ENCODE measurements at places on chromosomes 2 and 18. TPM values are rescaled to one million over a fixed set of nuclear protein-coding genes. Genes with fewer than 3 reads are reported as not detected.

The BOK gene
- total RNA-seq, result 45.3 TPM

The CNTNAP5 gene
- 49.0 TPM for total RNA-seq

The TSN gene
- total RNA-seq, result 52.0 TPM

The DYNAP gene
- not detected for total RNA-seq

The SP140 gene
- 5.6 TPM for total RNA-seq

The LAMA3 gene
- 10.1 TPM for total RNA-seq

The CFAP53 gene
- total RNA-seq, result 3.8 TPM

The TTR gene
- total RNA-seq, result not detected

The OTOS gene
- total RNA-seq, result 1.4 TPM

The CCDC148 gene
- 5.1 TPM for total RNA-seq

The SLC19A3 gene
- 5.0 TPM for total RNA-seq

The CD8B gene
- total RNA-seq, result not detected

The AAMP gene
- total RNA-seq, result 90.1 TPM

The CDK5R2 gene
- 40.0 TPM for total RNA-seq

The THSD7B gene
- 1.7 TPM for total RNA-seq

The ALK gene
- total RNA-seq, result 5.4 TPM

The LYPD6B gene
- 4.2 TPM for total RNA-seq

The DPP10 gene
- total RNA-seq, result 80.3 TPM

The NT5DC4 gene
- total RNA-seq, result 0.26 TPM

The GAREM2 gene
- total RNA-seq, result 27.5 TPM

The PLCD4 gene
- 6.9 TPM for total RNA-seq

The PELI1 gene
- total RNA-seq, result 32.0 TPM

The SLC5A7 gene
- total RNA-seq, result not detected

The NEURL3 gene
- total RNA-seq, result 1.4 TPM

The TTC39C gene
- total RNA-seq, result 44.4 TPM

The MOGAT1 gene
- total RNA-seq, result 0.79 TPM

The SERPINB3 gene
- not detected for total RNA-seq

The CABLES1 gene
- 103 TPM for total RNA-seq

The RESP18 gene
- total RNA-seq, result 1.8 TPM

The GPR45 gene
- 2.6 TPM for total RNA-seq

The NEUROD1 gene
- total RNA-seq, result 5.3 TPM

The IL36RN gene
- total RNA-seq, result not detected

The TMEM214 gene
- 43.5 TPM for total RNA-seq

The OR6B2 gene
- not detected for total RNA-seq

Data from dorsolateral prefrontal cortex (tissue), 122 donors.